ENCODE measurements at places on chromosomes 3 and 15. TPM values are rescaled to one million over a fixed set of nuclear protein-coding genes. Genes with fewer than 3 reads are reported as not detected.
A peak's percentile ranks its signal among the peaks of the same experiment; 100 is the strongest.

PLCB2 gene
- 58.8 TPM for total RNA-seq

- no peak for DNase-seq
Measured at GRCh38 chr15:58467121-58467721, 35.4 kb downstream of the LIPC start.

DNA sequence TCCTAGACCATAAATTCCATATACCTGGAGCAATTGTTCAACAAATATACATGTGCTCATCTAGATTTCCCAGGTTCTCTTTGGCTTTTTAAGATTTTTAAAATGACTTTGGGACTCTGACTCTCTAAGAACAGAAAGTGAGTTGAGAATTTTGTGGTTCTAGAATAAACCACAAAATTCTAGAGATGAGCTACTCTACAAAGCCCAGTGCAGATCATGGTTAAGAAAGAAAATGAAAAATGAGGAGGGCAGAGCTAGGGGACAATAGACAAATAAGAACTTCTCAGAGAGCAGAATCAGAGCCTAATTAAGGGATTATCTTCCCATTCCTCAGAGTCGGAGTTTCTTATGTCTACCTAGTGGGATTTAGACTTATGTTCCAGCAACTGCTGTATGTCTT, 694.7 kb downstream of the ZNF385D start:
- no peak for DNase-seq

DNA sequence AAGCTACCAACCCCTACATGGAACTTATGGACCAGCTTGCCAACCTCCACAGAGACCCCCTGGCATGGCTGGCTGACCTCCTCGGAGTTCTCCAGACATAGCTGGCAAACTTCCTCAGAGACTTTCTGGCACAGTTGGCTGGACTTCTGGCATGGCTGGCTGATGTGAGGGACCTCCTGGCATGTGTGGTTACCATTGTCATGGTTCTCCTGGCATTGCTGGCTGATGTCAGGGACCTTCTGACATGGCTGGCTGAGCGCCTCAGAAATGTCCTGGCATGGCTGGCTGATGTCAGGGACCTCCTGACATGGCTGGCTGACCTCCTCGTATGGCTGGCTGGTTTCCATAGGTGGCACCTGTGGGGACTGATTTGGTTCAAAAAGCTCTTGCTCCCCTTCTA, 17.5 kb downstream of the MAP1A start:
- no peak for DNase-seq

DNA sequence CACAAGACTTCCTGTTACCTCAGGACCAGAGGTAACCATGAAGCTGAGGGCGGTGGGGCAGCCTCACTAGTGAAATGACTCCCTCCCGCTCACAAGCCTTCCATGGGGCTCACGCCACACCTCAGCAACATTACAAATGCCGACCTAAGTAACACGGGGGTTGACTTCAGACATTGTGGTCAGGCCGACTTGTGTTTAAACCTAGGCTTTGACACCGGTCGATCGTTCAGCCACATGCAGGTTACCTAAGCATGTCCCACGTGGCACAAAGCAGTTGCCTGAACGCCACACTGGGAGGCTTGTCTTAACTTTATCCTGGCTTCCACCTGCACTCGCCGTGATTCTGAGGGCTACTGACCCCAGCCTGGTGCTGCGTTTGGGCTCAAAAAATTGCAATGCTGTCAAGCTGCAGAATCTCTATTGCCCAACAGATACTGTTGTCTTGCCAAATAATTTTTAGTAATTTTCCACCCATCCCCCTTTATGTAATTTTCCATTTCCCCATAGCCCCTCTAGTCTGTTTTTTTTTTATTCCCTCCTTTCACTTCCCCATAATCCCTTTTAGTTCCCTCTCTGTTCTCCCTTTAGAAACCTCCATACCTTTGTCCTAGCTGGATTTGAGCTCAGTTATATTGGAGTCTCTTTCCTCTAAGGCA, 158.6 kb upstream of the RGMA start:
- peak; percentile 7 for DNase-seq

GRCh38 chr3:144164352-144164751, 192.7 kb downstream of the DIPK2A start:
- no peak for DNase-seq

DNA sequence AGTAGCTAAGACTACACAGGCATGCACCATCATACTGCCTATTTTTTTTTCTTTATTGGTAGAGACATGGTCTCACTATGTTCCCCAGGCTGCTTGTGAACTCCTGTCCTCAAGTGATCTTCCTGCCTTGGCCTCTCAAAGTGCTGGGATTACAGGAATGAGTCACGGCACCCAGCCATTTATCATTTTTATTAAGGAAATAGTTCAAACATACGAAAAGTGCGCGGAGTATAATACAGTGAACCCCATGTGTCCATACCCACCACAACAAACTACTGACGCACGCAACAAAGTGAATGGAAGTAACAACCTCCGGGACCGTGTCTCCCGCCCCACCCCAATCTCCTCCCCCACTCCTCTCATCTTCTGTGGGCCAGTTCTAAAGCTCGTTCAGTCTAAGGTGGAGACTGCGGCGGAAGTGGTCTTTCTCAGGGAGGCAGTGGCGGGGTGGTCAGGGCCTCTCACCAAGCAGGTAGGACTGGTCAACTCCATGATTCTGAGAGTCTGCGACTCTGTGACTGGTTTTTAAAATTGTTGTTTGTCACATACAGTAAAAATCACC, 42.1 kb downstream of the DNAJB8 start:
- DNase-seq: no peak

DNA sequence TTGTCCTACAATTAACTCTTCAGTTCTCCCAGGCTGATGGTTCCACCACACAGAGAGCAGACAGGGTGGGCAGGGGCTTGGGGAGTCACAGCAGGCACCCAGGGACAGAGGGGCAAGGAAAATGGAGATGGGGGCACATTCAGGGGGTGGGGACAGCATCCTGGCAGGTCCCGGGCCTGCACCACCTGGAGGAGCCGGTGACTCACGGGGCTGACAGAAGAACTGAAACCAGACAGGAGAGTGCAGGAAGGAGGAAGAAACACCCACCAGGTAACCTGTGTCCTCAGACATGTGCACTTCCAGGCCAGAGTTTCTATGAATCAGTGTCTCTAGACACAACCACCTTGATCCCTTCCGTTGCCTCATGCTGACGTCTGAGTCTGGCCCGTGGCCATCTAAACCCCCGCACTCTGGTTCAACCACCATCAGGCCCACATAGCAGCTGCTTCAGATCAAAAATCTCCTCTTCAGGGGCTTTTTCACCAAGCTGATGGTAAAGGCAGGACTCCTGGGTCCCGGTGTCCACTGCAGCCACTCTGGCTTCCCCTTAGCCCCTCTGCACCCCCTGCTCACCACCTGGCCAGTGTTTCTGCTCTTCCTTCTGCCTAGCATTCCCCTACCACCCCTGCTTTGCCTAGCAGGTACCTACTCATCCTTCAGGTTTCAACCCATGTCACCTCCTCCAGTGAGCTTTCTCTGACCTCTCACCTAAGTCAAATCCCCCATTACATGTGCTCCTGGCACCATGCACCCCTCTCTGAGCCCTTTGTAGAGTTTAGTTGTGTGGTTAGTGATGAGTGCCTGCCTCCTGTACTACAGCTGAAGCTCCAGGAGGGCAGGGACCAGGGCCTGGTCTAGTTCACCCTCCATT, 16.5 kb upstream of the CYP11A1 start:
- DNase-seq: peak; percentile 96
